ENCODE measurements at places on chromosomes 2 and 18.

DNA sequence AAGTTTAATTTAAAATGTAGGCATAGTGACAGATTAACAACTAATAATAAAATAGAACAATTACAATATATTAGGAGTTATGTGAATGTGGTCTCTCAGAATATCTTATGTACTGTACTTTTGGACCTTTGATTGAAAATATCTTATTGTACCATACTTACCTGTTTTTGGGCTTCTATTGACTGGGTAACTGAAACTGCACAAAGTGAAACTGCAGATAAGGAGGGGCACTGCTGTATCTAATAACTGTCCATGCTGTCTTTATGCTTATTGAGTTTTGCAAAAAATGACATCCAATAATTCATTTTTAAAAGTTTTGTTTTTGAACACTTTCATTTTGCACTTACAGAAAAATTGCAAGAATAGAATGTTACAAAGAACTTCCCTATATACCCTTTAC is 19.9 kb downstream of the BIRC6 start:
- DNase-seq = no peak

DNA sequence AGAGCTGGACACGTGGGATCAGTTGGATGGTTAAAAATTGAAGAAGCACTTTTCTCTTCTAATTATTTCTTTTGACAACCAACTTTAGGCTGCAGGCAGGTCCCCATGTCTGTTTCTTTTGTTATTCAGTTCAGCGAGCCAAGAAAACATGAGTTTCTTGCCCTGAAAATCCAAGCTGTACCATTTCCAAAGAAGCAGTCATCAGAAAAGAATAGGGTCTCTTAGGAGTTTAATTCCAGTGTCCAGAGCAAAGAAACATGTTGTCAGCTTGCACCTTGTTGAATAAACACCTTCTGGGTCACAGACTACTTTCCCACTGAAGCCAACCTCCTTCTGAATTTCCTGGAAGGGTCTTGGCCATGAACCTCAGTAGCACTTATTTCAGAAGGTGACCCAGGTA is 170.5 kb upstream of the COPS8 start:
- no peak for DNase-seq

DNA sequence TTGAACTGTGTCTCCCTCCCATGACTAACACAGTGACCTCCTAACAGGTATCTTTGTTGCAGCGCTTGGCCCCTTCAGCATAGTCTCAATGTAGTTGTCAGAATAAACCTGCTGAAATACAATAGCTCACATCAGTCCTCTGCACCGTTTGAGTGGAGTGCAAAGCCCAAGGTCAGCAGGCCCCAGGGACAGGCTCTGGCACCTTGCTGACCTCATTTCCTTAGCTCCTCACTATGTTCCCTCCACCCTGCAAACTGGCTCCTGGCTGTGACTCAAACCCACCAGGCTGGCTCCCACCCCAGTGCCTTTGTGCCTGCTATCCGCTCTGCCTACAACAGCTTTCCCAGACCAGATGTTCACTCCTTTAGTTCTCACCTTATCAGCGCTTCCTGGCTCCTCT is 146.7 kb downstream of the LRATD1 start:
- no peak for DNase-seq

DNA sequence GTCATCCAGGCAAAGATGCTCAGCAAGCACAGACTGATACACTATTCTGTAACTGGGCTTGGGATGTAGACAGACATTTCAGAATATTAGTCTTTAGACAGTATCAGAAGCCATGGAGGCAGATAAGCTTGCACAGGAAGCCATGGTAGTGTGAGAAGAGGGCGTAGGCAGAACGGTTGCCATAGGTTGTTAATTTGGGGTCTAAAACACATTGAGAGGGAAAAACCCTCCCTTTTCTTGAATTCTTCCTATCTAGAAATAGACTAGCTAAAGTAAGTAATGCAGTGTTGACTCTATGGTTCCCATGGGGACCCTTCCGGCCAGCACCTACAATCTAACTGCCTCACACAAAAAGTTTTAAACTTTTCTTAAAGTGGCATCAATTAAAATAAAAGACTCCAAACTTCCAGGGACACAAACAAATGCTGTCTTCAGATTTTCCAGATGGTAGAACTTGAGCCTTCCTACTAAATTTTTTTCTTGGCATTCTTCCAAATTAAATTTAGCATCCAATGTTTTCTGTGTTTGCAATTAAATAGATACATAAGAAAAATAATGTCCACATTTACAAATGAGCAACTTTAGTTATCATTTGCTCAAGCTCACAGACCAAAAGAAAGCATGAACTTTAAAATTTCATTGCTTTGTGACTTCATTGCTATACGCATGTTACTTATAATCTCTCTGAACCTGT is 1.9 kb downstream of the PRKRA start:
- no peak for DNase-seq

- DNase-seq = no peak
These were observed 62.6 kb upstream of the STK17B start for GRCh38 chr2:196233805-196234475.

DNA sequence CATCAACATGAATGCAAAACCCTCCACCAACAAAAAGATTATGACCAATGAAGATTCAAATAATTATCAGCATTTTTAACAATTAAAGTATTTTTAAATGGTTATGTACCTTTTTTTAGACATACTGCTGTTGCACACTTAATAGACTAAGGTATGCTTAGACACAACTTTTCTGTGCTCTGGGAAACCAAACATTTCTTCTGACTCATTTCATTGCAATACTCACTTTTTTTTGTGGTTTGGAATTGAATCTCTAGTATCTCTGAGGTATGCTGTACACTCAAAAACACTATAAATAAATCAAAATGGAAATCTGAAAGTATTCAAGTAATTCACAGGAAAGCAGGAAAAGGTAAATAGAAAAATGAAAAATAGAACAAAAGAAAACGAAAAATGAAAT is 247.9 kb upstream of the POU3F3 start:
- DNase-seq = no peak

- peak; percentile 70 for DNase-seq
These were observed 686 bp downstream of the UBXN4 start for GRCh38 chr2:135742325-135742757.

DNA sequence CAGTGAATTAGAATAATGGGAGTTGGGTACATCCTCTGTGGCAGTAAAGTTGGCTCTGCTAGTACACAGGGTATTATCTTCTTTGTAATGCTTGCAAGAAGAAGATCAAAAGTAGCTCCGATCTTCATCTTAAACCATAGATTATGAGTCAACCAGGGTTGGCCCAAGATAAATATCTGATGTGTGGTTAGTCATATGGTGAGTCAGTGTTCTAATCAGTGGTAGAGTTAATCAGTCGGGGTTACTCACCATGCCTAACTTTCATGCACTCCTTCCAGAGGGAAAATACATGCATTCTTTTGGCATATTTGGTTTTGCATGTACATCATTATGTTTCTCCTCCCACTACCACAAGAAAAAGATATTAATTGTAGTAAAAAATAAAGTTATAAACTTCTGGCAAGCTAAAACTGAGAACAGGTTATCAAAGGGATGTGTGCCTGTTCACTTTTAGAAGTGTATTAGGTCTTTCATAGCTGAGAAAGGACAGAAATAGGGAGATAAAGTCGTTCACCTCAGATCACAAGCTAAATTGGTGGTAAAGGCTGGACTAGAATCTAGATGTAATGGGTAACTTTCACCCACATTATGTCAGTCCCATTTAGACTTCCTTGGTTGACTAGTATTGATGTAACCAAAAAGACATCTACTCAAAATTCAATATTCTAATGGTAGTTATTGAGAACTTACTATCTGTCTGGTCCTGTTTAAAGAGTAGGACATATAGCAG is 684.4 kb downstream of the IRS1 start:
- peak; percentile 99 for DNase-seq

- DNase-seq = peak; percentile 42
These were observed 50.1 kb downstream of the THUMPD2 start for GRCh38 chr2:39728941-39729351.

DNA sequence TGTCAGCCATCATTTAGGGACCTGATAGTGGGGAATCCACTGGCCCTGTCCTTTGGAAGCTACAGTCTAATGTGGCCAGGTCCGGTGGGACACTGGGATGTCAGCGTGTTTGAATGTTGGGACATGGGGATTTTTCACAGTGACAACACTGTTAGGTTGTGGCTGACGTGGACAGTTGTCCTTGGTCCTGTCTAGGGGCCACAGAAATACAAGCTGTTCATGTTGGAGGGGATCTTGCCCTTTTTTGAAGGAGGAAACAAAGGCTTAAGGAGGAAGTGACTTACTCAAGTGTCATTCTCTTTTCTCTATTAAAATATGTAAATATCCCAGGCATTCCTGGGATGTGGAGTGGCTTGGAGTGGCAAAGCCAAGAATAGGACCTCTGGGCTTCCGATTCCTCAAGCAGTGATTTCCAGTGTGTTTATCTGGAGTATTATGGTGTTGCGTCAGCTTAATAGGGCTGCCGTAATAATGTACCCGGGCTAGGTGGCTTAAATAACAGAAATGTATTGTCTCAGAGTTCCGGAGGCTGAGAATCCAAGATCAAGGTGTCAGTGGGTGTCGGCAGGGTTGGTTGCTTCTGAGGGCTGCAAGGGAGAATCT is 8.5 kb downstream of the ACOXL start:
- DNase-seq = no peak

- peak; percentile 92 for DNase-seq
These were observed 116.7 kb upstream of the NPAS2 start for GRCh38 chr2:100703213-100703612.

- DNase-seq = no peak
These were observed 161.3 kb downstream of the CDH2 start for GRCh38 chr18:28015671-28016070.

- DNase-seq = no peak
These were observed 325.0 kb downstream of the ADCYAP1 start for GRCh38 chr18:1229634-1230033.

- no peak for DNase-seq
These were observed 78.9 kb upstream of the SMAD7 start for GRCh38 chr18:49029628-49030027.

- DNase-seq = peak; percentile 9
These were observed 69.0 kb downstream of the DDX1 start for GRCh38 chr2:15660491-15661294.
